ENCODE measurements at places on chromosomes 12 and 14. TPM values are rescaled to one million over a fixed set of nuclear protein-coding genes. Genes with fewer than 3 reads are reported as not detected.

GRCh38 chr12:28802706-28803438 lies 346.2 kb upstream of the FAR2 start:
- no peak for DNase-seq

The BTG1 gene
- polyA plus RNA-seq, result 32.2 TPM

The BDKRB2 gene
- polyA plus RNA-seq, result 24.0 TPM

DNA sequence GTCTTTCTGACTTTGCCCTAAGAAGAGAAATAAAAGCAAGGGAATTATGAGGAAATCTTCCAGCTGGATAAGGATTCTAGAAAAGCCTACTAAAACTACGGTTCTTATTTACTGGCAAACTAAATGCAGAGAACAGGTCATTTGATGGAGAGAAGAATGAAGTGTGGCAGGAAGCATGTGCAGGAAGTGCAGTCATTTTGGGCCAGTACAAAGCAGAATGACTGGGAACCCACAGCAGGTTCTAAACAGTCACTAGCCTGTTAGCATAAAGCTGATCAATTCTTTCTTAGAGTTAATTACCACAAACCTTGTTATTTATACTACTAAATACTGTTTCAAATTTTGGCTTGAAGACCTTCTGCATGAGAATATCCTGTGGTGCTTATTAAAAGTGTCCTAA lies 36.7 kb downstream of the CFAP54 start:
- DNase-seq, result no peak

DNA sequence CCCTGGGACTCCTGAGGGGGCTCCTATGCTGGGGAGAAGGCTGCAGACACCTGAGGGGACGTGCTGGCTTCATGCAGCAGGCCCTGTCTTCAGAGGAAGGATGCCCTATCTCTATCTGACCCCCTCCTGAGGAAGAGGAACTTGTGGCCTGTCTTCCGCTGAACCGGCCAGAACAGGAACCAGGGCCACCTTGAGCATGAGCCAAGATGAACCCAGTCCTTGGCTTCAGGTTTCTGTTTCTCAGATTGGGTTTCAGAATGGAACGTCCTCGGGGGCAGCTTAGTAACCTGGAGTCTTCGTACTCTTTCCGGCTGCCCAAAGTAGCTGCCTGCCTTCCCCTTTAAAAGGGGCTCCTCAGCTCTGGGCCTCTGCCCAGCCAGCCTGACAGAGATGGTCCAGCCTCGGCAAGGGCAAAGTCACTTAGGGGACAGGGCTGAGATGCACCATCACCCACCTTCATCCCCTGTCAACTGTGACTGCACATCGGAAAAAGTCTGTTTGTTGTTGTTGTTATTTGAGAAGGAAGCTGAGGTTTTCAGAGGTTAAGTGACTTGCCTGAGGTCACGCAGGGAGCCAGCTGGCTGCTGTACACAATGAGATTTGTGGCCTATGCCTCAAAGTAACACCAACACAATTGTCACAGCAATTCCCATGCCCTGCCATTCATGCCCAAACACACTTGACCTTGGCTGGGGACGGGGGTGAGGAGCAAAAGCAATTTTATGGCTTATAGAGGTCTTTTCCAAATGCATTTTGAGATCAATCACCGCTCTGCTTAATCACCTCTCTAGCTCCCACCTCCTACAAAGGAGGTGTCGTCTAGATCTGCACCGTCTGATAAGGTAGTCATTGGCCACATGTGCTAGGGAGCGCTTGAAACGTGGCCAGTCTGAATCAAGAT lies 13.4 kb downstream of the ASB2 start:
- peak; percentile 31 for DNase-seq

The TPPP2 gene
- not detected for polyA plus RNA-seq

- DNase-seq, result peak; percentile 27
These were observed 11.0 kb downstream of the OR6S1 start for GRCh38 chr14:20630340-20631022.

GRCh38 chr12:29429999-29430715 lies 49.2 kb upstream of the ERGIC2 start:
- no peak for DNase-seq

The EML5 gene
- 0.43 TPM for polyA plus RNA-seq

- DNase-seq, result peak; percentile 95
These were observed 2.3 kb upstream of the HSPB8 start for GRCh38 chr12:119176267-119177055.

- no peak for DNase-seq
These were observed 100.4 kb upstream of the PMCH start for GRCh38 chr12:102298022-102298421.

DNA sequence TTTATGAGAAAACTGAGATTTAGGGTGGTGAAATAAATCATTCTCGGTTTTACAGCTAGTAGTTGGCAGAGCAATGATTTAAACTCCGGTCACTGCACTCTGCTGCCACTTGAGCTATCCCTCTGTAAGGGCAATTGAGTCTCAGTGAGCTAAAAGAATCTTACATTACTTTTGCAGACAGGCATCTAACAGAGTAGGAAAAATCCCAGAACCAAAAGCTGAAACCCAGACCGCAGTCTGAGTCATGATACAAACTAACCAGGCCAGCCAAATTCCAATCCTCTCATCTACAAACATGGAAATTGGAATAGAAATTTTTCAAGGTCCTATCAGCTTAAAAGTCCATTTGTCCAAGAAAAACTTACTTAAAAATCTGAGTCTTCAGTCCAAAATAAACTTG lies 73.7 kb downstream of the ANKS1B start:
- peak; percentile 95 for DNase-seq

- no peak for DNase-seq
These were observed 237.6 kb downstream of the SLC2A13 start for GRCh38 chr12:39868328-39868725.

DNA sequence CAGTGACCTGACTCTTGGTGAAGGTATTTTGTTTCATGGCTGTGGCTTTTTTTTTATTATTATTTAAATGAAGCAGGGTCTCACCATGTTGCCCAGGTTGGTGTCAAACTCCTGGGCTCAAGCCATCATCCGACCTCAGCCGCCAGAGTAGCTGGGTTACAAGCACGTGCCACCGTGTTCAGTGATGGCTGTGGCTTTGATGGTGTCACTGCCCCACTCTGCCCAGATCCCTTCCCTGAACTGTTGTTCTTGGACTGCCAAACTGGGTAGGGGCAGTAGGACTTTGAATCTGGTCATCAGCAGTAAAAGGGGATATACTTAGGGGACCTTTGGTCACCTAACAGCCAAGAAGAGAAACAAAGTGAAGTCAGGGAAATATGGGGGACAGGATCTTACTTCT lies 19.4 kb downstream of the B4GALNT3 start:
- DNase-seq, result no peak

The CIROP gene
- polyA plus RNA-seq, result 0.61 TPM

DNA sequence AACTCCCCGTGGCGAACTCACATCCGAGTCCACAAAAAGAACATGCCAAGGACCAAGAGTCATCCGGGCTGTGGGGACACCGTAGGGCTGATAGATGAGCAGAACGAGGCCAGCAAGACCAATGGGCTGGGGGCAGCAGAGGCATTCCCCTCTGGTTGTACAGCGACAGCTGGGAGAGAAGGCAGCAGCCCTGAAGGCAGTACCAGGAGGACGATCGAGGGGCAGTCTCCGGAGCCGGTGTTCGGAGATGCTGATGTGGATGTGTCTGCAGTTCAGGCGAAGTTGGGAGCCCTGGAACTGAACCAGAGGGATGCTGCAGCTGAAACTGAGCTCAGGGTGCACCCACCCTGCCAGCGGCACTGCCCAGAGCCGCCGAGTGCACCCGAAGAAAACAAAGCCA lies 50.7 kb downstream of the TBC1D30 start:
- DNase-seq, result no peak

GRCh38 chr12:47875746-47876439 lies 28.9 kb downstream of the VDR start:
- no peak for DNase-seq

The GPR84 gene
- polyA plus RNA-seq, result 0.03 TPM

The SLC6A12 gene
- polyA plus RNA-seq, result not detected

GRCh38 chr14:33611405-33612196 lies 339.3 kb downstream of the EGLN3 start:
- peak; percentile 15 for DNase-seq

GRCh38 chr14:55936691-55937090 lies 181.5 kb upstream of the PELI2 start:
- peak; percentile 11 for DNase-seq

The KRT73 gene
- polyA plus RNA-seq, result not detected

The SAMD15 gene
- 0.69 TPM for polyA plus RNA-seq

DNA sequence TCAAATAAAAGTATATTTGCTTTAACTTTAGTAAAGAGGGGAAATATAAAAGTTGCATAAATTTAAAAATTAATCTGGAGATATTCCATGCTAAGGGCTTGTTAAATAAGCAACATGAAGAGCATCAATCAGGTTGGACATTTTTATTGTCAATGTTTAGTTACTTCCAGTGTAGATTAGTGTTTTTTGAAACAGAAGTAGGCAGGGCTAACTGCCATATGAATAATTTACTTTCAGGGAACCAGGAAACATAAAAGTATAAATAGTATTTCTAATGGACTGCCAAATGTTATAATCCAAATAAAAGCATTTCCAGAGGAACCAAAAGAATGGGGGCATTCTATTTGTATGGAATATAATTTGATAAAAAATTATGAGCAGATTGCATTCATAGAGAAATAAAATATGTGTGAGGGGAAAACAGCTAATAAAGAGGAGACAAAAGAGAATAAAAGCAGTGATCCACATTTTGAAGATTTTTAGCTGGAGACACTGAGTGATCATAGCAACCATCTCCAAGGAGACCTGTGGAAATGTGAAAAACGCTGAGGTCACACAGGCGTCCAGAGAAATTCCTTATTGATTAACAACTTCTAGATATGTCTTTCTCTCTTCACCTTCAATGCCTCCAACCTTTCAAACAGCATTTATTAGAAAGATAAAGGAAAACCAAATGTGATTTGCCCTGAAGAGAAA lies 70.8 kb downstream of the SRGAP1 start:
- peak; percentile 86 for DNase-seq

- no peak for DNase-seq
These were observed 12.9 kb downstream of the FAM161B start for GRCh38 chr14:73937012-73937411.

GRCh38 chr14:93959239-93960107 lies 16.9 kb downstream of the ASB2 start:
- peak; percentile 90 for DNase-seq
